Activated naive CD4-positive, alpha-beta T cell (primary cell): ENCODE measurements at places on chromosomes 3 and 15.

DNA sequence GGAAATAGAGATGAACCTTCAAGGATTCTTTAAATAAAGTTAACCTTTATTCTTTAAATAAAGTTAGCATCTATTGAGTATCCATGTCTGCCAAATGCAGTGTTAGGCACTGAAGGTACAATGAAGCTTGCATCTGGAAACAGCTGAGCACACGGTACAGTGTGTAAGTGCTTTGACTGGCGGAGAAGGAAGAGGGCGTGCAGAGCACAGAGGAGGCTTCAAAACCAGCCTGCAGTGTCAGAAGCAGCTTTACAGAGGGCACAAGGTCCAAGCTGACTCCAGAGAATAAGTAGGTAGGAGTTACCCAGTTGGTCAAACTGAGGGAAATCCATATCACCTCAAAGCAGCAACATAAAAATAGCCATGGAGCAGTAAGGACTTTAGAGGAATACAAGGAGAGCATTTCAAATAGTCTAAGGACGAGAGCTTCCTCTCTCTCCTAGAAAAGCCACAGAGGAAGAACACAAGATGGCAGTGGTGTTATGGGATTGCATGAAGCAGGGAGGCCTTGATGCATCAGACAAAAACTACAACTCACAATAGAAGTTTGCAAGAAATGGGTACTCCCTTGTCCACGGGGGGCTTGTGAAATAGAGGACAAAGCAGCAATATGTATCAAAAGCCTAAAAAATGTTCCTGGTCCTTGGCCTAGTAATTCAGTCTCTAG, 60.3 kb upstream of the PPP2R3A start:
- DNase-seq = no peak

- DNase-seq = no peak
Observed at GRCh38 chr3:133488785-133489367, 84.6 kb upstream of the CDV3 start.

GRCh38 chr3:58307639-58308215, 1.4 kb downstream of the HTD2 start:
- DNase-seq = no peak

DNA sequence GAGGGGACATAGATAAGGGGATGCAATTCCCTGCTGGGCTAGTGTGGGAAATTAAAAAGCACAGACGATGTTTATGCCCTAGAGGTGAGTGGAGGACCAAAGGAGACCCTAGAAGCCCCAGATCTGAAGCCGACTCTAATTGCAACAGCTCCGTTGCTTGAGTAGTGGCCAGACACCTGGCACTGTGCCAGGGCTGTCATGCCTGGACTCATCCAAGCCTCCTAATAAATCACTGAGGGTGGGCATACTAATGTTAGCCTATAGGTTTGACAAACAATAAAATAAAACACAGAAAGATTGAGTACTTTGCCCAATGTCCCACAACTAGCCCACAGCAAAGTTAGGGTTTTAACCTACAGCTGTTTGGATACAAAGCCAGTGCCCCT, 25.4 kb upstream of the MRPS22 start:
- no peak for DNase-seq

DNA sequence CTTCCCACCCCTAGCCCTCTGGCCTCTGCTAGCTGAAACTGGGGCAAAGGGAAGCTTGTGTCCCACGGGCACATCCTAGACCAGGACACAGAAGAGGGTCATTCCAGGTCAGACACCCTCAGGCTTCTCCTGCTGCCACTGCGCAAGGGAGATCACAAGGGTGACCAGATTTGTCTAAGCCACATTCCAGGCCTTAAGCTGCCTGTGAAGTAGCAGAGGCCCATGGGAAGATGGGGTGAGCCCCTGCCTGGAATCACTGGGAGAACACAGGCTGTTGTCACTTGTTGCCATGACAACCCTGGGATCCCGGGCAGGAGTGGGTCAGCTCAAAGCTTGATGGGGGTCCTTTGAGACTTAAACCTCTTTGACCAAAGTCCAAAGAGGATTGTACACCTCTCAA, 10.8 kb downstream of the STRA6 start:
- DNase-seq = no peak

DNA sequence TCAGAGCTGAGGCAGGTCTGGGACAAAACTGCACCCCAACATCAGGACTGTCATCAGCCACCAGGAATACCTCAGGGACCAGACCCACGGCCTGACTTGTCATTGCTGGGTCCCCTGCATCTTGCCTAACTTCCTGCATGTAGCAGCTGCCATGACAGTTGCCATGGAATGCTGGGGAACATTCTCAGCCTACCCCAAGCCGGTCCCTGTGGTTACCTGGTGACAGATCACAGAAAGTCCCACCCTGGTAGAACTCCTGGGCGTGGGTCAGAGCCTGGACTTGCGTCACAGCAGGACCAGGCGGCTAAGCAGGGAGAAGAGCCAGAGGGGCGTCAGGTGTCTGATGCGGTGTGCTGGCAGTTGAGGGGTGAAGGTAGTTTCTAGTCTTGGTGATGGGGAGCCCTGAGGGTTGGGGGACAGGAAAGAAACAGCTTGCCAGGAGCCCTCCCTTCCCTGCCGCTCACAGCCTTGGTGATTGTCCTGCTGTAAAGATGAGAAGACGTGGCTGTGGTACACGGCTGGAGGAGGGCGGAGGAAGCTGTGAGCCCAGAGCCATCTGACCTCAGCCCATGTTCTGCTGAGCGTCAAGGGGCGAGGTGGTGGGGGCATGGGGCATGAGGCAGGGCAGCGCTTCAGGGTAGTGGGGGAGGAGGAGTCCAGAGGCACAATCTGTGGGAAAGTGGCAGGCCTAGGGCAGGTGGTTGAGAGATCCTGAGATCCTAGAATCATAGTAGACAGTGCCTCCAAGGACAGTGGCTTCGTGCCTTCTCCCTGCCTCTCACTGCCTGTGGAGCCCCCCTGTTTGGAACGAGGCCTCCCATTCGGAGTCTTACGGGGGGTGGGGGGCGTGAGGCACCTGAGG, 5.4 kb downstream of the H1-8 start:
- DNase-seq = no peak

- no peak for DNase-seq
Observed at GRCh38 chr15:72365844-72366243, 10.0 kb downstream of the HEXA start.

GRCh38 chr15:40536501-40536900, 28.3 kb downstream of the CCDC32 start:
- no peak for DNase-seq

- DNase-seq = no peak
Observed at GRCh38 chr3:194423317-194423716, 24.3 kb upstream of the GP5 start.

- DNase-seq = no peak
Observed at GRCh38 chr3:52088445-52089367, 32.3 kb upstream of the DUSP7 start.

GRCh38 chr15:61253186-61253585, 24.1 kb upstream of the RORA start:
- no peak for DNase-seq

DNA sequence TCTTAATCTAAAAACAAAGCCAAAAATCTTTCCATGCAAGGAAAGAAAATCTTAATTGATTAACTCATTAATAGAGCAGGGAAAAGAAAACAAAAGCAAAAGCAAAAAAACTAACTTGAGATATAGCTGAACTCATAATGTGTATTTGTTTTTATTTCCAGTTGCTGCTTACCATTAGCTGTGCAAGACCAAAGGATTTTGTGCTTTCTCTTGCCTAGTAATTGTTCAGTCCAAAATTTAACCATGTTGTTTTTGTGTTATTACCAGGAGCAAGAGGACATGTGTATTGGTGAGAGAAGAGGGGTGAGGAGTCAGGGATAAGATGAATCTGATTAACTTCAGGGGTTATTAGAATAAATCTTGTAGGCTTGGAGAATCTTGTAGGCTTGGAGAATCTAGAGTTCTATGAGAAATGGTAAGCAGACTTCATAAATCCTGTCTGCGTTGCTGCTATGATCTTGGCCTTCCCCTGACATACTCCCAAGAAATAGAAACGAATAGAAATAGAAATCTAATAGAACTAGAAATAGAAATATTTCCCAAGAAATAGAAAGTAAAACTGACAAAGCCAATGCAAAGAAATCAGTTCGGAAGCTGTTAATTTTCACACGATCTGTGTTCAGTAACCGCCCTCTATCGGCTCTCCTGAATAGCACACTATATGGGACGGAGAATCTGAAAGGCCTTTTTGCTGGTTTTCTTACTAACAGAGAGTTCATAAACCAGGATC, 72.6 kb upstream of the TNFSF10 start:
- peak; percentile 8 for DNase-seq

DNA sequence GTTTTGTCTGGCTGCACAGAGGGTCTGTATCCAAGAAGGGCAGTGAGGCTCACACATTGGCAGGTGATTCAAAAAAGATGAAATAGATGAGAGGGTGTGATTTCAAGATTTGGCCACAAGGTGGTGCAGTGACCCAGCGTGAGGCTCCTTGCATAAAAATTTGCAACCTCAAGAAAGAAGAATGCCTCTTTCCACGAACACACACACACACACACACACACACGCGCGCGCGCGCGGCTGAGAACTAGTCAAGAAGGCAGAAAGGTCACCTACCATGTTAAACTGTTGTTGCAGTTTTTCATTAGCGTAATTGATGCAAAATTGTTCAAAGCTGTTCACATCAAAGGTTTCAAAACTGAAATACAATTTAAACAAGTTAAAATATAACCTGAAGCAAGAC, 39.2 kb downstream of the MYO5C start:
- peak; percentile 19 for DNase-seq

DNA sequence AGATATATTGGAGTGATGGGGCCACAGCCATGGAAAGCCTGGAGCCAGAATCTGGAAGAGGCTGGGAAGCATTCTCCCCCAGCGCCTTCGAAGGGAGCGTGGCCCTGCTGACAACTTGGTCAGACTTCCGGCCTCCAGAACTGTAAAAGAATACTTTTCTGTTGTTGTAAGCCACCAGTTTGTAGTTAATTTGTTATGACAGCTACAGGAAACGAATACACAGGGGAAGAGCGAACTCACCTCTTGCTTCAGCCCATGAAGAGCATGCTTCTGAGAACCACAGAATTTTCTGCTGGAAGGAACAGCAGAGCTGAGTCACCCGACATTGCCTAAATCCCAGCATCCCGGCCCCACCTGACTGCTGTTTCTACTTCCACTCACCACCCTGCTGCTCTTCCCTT, 501.7 kb downstream of the SHQ1 start:
- DNase-seq = no peak

DNA sequence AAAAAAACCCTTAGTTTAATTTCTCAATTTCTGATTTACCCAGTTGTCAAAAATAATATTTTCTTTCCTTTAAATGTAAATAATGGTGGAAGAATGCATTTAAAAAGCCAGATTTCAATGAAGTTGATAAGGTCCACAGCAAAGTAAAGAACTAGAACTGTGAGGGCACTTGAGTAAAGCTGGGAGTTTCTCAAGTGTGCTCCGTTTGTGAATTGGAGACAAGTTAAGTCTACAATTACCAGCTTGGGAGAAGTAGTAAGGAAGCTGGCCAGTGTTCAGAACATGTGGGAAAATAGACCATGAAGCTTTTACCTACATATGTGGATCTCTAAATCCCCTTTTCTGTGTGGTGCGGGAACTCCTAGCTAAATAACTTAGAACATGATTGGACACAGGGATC, 239.4 kb downstream of the OXSM start:
- DNase-seq = no peak
